ENCODE measurements at places on chromosomes 6 and 20. TPM values are rescaled to one million over a fixed set of nuclear protein-coding genes. Genes with fewer than 3 reads are reported as not detected.

- DNase-seq = no peak
These were observed 20.3 kb downstream of the ZSCAN31 start for GRCh38 chr6:28315628-28316027.

Gene SCUBE3
- total RNA-seq = not detected

DNA sequence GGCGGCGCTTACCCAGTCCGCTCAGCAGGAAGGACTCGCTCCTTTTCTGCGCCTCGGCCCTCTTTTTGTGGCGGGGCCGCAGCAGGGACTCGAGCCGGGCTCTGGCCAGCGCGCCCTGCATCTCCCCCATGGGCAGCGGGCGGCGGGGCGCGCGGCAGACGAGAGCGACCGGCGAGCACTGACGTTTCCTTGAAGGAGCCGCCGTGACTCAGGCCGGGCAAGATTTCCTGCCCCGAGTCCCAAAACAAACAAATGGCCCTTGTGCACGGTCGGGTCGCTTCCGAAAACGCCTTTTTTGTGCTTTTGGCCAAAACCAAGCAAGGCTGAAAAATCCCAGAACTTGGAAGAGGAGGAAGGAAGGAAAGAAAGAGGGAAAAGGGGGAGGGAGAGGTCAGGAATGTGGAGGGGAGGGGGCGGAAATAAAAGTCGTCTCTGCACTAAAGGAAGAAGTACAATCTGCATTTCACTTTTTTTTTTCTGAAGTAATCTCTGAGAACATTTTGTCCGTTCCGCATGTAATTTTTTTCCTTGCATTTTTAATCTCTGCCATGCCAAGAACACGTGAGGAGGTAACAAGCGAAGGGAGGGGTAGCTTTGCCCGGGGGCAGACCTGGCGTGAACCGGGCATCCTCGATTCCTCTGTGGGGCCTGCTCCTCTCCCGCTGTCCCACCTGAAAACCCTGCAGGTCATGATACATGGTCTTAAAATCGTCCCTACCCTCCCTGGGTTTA, 123.3 kb upstream of the SLC2A12 start:
- no peak for DNase-seq

GRCh38 chr20:37986873-37987601, 46.2 kb downstream of the TTI1 start:
- no peak for DNase-seq

Gene TMX4
- total RNA-seq = 71.6 TPM

Gene SIRPB1
- total RNA-seq = 4.7 TPM

DNA sequence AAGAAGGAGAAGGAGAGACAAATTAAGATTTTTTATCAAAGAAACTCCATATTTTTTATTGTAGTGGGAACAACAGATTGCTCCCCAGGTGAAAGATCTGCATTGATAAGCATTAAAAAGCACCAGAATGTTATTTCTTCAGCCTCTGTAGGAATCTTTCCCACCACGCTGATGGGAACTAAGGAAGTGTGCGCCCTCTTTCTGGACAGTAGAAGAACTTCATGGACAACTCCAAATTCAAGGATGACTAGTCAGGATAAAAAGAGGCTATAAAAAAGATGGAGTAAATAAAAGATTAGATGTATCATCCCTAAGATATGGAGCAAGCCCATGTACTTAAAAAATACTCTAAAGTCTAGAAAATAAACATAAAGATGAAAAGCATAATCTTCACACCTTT, 45.8 kb upstream of the PAK5 start:
- no peak for DNase-seq
